Activated naive CD8-positive, alpha-beta T cell treated with anti-CD3 and anti-CD28 coated beads for 36 hours (primary cell): ENCODE measurements at places on chromosomes 2 and 18. TPM values are rescaled to one million over a fixed set of nuclear protein-coding genes. Genes with fewer than 3 reads are reported as not detected.

DNA sequence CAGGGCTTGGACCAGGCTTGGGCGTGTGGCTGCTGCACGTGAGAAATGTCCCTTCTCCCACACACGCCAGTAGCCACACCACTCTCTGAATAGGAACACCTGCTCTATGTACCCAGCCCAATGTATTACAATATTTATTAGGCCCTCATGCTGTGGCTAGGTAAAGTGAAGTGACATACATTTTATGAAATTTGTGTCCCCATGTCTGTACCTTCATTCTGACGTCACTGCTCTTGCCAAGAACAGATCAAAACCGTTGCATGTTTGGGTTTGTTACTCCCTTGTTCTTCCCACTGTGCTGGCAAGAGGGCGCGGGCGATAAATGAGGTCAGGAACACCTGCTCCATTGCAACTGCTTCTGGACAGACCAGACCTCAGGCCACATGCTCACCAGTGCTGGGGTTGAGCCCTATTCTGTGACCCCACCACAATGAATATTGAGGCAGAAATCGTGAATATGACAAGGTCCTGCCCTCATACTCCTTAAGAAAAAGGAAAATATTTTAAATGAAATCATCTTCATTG is 436.4 kb upstream of the SALL3 start:
- no peak for DNase-seq

APLF gene
- 2.4 TPM for total RNA-seq

GRCh38 chr18:29912351-29912750 is 1130.2 kb downstream of the DSC3 start:
- no peak for DNase-seq

DNA sequence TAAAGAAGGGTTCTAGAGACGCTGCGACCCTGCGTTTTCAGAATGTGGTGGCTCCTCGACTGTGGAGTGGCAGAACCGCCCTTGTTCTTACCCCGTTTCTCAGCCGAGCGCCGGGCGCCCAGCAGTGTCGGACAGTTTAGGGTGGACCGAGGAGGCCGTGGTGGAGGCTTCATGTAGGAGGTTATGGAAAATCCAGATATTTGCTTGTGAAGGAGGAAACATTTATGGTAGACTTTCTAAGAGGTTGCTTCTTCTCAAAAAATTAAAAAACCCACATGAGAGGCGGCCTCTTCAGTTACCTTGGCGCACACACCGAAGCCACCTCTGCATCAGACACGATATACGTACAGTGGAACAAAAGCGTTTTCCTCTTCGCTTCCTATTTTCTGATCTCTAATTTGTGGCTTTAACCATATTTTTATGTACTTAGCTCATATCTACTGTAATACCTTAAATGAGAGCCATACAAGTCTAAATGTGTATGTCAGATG is 120.8 kb downstream of the NFATC1 start:
- no peak for DNase-seq

DNA sequence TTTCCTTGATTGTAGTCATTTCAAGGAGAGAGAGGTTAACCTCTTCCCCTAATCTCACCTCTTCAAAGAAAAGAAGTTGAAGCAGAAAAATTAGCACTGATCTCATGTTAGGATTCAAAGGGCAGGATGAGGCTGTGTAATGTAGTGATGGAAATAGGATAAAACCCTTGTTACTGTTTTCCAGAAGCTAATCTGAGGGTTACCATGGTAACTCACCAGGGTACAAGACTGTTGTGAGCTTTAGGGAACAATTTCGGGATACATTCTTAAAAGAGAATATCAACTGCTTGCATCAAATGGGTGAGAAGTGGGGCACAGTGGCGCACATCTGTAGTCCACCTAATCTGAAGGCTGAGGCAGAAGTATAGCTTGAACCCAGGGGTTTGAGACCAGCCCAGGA is 64.9 kb upstream of the SLC39A10 start:
- DNase-seq: no peak

DNA sequence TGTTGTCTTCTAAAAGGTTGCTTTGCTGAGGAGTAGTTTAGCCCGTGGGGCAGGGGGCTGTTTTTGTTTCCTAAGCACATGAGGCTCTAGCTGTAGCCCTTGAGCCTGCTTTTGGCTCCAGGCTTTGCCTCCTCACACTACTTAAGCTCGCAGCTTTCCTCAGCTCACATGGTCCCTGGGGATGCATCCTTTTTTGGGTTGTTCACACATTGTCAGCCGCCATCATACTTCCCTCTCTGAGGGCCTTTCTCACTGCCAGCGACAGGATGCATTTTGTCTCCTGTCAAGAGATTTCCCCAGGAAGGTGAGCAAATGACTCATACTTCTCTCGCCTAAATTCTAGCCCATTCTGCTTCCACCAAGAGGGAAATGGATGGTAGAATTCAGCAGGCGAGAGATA is 279.5 kb upstream of the PKDCC start:
- DNase-seq: no peak

PRKAG3 gene
- not detected for total RNA-seq

ATP9B gene
- 16.4 TPM for total RNA-seq

- no peak for DNase-seq
These were observed 30.3 kb downstream of the KIF1A start for GRCh38 chr2:240789501-240790369.

IL36G gene
- total RNA-seq: not detected

DNA sequence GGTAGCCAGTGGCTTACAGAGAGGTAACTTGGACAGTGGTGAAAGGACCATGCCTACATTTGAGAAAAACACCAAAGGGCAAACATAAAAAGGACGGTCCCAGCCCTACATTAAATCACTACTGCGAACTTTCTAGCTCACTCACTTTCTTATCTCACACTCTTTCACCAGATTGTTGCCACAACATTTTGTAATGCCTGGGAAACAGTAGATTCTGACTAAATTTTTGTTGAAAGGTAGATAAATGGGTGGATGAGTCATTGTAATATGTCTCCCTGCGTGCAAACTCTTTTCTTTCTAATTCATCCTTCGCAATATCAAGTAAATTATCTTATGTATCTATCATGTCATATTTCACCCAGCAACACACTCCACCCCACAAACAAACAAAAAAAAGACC is 192.2 kb downstream of the IRS1 start:
- no peak for DNase-seq

GRCh38 chr2:232829988-232830387 is 40.1 kb upstream of the SNORC start:
- DNase-seq: no peak
